ENCODE measurements at places on chromosomes 4 and X. TPM values are rescaled to one million over a fixed set of nuclear protein-coding genes. Genes with fewer than 3 reads are reported as not detected.

- no peak for DNase-seq
These were observed 41.0 kb downstream of the TXLNG start for GRCh38 chrX:16827225-16827624.

DNA sequence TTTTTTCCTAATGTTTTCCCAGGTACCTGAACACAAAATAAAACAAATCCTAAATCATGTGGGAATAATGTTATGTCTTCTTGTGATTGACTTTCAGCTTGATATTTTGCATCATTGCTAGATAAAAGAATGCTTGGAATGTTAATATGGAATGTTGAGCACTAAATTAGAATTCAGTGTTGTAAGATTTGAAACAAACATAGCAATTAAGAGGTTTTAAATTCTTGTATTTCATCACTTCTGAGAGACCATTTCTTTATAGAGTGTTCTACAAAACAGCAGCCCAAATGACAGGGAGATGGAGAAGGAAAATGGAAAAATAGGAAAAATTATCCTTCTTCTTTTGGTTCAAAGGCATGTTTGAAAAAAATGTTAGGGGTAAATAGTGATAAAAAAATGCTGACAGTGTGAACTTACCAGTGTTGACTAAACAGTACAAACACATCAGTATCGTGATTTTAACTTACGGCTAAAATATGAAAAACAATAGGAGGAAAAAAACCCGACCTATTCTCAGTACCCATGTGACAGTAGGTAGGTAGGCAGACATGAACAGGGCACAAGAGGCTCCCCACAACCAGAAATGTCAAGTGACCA is 102.6 kb upstream of the PDE5A start:
- no peak for DNase-seq

- DNase-seq: no peak
These were observed 52.4 kb downstream of the ANOS1 start for GRCh38 chrX:8679550-8679949.

The IL2RG gene
- total RNA-seq: not detected

GRCh38 chrX:49725401-49725800 is 29.6 kb upstream of the PAGE1 start:
- no peak for DNase-seq

DNA sequence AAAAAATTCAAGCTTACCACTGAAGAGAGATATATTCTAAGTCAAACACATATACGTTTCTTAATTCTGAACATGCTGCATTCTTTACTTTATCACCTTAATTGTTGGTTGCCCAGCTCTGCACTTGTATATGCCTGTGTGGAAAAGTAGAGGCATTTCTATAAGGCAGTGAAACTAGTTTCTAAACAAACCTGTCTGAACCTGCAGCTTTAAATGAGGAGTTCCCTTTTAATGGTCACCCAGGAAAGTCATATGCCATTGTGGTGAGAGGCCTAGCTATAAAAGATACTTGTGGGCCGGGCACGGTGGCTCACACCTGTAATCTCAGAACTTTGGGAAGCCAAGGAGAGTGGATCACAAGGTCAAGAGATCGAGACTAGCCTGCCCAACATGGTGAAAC is 147.4 kb upstream of the RXFP1 start:
- no peak for DNase-seq

The CT45A5 gene
- 0.29 TPM for total RNA-seq

The CLDN22 gene
- total RNA-seq: not detected

DNA sequence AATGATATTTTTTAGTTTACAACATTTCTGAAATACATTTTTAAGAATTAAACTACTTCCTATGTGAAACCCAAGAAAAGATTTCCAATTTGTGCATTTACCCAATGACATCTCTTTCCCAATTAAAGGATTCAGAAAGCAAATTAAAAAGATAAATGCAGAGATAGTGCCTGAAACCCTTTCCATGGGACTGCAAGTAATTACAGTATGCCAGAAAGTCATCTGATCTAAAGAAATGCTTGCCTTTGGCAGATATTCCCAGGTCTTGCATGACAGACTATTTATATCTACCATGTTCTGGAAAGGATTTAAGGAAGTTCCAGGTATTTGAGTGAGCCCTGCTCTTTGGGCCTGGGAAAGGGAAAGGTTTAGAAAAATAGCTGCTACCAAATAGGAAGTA is 41.6 kb upstream of the CXorf38 start:
- DNase-seq: no peak

The MAGIX gene
- 1.9 TPM for total RNA-seq

The SSX1 gene
- 2.0 TPM for total RNA-seq
